ENCODE measurements at places on chromosomes 11 and 22.
A peak's percentile ranks its signal among the peaks of the same experiment; 100 is the strongest.

DNA sequence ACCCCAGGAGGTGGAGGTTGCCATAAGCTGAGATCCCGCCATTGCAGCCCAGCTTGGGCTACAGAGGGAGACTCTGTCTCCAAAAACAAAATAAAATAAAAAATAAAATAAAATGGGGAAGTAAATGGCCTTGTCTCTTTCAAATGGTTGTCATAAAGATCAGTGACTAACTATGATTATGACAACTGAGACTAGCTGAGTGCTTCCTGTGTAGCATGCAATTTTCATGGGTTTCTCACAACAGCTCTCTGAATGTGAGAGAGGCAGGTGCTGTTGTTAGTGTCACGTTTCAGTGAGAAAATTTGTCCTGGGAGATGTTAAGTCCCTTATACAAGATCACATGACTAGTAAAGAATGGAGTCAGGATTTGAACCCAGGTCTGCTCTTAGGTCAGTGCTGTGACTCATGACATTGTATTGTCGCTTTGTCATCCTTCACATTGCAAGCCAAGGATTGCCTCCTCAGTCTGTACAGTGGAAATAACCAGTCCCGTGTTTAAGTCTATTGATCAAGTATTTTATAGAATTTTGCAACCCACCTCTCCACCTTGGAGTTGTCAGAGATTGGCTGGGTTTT lies 163.3 kb upstream of the CCDC90B start:
- DNase-seq, result no peak

DNA sequence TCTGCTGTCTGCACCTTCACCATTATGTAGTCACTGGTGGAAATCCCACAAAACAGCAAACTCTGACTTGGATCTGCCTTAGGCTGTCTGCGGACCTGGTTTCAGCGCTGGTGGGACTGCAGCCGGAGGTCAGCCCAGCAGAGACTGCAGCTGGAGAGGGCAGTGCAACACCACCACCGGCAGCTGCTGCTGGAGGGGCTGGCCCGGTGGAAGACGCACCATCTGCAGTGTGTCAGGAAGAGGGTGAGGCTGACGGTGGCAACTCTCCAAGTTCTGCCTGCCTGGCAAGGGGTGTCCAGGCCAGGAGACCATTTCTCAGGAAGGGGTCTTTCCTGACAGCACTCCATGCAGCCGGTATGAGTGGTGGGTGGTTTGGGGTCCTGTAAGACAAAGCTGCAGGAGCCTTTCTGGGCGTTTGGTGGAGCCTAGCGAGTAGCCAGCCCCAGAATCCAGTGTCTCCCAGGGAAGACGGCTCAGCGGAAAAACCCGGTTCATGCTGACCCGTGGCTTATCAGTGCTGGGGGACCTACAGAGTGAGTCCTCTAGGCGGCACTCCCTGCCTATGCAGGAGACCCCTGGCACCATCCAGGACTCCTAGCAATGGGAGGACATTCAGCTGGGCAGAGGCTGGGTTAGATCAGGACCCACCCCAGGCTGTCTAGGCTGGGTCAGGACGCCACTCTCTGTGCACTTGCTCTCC lies 50.8 kb downstream of the PISD start:
- DNase-seq, result no peak

DNA sequence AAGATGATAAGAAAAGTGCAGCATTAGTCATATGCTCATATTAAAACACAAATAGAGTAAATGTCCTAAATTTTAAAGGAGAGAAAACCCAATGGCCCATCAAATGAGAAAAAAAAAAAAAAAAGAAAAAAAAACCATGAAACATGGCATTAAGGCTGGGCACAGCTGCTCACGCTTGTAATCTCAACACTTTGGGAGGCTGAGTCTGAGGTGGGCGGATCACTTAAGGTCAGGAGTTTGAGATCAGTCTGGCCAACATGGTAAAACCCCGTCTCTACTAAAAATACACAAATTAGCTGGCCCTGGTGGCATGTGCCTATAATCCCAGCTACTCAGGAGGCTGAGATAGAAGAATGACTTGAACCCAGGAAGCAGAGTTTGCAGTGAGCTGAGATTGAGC lies 515.5 kb upstream of the ANO3 start:
- no peak for DNase-seq

DNA sequence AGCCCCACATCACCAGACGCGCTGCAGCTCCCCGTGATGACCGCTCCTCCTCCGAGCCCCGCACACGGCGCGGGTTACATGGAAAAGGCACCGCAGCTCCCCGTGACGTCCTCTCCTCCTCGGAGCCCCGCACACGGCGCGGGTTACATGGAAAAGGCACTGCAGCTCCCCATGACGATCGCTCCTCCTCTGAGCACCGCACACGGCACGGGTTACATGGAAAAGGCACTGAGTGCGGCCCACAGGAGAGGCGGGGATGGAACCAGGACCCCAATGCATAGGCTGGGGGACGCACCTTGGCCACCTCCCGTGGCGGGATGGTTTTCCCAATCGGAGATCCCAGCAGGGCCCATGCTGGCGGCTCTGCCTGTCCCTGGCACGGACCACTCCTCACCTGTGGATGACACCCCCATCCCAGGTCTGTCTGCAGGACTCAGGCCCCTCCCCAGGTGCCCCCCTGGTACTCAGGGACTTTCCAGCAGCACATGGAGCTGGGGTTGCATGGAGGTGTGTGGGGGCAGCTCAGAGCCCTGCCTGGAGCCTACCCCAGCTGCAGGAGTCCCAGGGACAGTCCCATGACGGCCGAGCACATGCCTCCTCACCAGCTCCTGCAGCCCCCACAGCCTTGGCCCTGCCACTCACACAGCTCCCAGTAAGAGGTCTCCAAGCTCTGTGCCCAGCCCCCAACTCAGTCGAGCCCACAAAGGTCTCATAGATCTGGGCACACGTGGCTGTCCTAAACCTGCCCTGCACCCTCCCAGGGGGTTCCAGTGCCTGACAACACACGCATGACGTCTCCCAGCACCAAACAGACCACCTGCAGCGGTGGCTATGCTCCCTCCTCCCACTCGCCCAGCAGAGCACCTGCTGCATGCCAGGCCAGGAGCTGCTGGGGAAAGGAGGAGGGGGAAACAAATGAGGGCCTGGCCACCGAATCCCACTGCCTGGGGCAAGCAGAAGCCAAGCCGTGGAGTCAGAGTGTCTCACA lies 166.6 kb downstream of the BRD1 start:
- DNase-seq, result no peak

DNA sequence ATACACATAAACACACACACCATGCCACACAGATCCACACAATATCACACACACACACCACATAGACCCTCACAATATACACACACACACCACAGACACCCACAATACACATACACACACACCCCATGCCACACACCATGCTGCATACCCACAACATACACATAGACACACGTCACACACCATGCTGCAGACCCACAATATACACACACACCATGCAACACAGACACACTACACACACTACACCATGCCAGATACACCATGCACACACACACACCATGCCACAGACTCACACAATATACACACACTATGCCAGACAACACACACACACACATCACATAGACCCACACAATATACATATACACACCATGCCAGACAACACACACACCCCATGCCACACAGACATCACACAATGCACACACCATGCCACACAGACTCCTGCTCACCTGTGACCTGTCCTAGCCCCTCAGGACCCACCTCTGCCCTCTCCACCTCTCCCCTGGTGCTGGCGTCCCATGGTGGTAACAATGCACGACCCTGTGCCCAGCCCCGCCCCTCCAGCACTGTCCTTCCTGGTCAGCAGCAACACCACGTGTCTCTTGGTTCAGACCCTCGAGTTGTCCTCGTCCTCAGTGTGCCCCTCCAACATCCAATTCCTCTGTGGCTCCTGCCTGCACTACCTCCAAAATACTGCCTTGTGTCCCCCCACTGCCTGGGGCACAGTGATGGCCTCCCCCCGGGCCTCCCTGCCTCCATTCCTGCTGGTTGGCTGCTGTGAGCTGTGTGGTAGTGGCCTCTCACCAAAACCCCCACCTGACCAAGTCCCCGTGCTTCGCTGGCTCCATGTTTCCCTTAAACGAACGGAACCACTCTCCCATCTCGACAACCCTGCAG lies 23.7 kb upstream of the RFPL3 start:
- no peak for DNase-seq

GRCh38 chr22:21642584-21643448 lies 714 bp downstream of the SDF2L1 start:
- peak; percentile 80 for DNase-seq

- DNase-seq, result no peak
Measured at GRCh38 chr22:50726643-50727340, 11.2 kb upstream of the ACR start.

DNA sequence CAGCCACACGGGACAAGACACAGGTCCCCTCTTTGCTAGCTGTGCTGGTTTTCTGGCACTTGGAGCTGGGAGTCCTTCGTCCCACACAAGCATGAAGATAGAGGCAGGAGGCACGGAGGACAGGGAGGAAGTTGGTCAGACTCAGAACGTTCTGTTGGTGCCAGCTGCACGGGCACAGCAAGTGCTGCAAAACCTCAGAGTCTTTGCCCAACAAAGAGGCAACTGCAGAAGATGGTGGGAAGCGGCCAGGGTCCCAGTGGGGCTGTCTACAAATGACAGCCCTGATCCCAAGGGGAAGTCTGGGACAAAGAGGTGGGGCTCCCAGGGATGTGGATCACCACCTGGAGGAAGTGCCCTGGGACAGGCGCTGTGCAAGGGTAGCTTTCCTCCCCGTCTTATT lies 9.4 kb upstream of the OSM start:
- no peak for DNase-seq
